Sigmoid colon (tissue), 7 donors: ENCODE measurements at places on chromosomes 2 and 18. TPM values are rescaled to one million over a fixed set of nuclear protein-coding genes. Genes with fewer than 3 reads are reported as not detected.
A peak's percentile ranks its signal among the peaks of the same experiment; 100 is the strongest.

MPP4 gene
- not detected for total RNA-seq

- DNase-seq = no peak
Observed at GRCh38 chr2:152710713-152711112, 6.5 kb downstream of the PRPF40A start.

GAREM2 gene
- total RNA-seq = 1.1 TPM

GRCh38 chr18:13762690-13763439, 36.4 kb downstream of the RNMT start:
- no peak for DNase-seq

ADD2 gene
- total RNA-seq = 4.3 TPM

SPEG gene
- 123 TPM for total RNA-seq

DNA sequence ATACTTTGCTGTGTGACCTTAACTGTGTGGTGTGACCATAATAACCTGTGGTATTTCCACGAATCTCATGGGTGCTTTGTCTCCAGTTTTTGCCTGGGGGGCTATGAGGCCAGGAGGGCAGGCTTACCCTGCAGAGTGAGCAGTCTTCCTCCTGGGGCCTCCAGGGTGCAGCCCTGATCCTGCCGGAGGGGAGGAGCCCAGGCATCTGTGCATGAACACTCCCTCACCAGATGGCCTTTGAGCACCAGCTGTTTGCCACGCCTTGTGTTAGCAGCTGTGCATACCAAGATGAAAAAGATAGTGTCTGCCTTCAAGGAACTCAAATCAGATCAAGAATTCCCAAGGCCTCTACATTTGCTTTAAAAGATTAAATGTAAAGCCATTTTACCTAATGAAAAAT, 75.0 kb upstream of the RBM44 start:
- DNase-seq = peak; percentile 72

DNA sequence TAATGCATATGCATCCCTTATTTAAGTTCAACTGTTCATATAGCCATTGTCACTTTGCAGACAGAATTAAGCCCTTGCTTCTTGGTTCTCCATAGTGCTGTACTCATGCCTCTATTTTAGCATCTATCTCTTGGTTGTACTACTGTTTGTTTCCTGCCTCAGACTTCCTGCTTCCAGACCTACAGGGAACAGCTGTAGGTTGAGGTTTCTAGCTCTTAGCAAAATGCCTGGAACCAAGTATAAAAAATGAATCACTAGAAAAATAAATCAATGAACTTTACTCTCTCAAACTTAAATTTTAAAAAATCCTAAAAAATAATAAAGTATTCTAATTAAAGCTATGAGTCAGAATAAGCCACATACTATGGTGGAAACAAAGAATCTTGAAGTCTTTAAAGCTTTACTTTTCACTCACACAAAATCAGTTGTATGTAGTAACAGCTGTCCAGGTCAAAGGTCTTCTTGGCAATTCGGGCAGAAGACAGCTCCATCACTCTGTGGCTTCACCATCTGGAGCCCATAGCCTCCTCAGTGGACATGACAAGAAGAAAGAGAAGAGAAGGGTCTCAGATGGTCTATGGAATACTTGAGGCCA, 1228.1 kb upstream of the GYPC start:
- DNase-seq = no peak

CD302 gene
- total RNA-seq = 58.5 TPM

DNA sequence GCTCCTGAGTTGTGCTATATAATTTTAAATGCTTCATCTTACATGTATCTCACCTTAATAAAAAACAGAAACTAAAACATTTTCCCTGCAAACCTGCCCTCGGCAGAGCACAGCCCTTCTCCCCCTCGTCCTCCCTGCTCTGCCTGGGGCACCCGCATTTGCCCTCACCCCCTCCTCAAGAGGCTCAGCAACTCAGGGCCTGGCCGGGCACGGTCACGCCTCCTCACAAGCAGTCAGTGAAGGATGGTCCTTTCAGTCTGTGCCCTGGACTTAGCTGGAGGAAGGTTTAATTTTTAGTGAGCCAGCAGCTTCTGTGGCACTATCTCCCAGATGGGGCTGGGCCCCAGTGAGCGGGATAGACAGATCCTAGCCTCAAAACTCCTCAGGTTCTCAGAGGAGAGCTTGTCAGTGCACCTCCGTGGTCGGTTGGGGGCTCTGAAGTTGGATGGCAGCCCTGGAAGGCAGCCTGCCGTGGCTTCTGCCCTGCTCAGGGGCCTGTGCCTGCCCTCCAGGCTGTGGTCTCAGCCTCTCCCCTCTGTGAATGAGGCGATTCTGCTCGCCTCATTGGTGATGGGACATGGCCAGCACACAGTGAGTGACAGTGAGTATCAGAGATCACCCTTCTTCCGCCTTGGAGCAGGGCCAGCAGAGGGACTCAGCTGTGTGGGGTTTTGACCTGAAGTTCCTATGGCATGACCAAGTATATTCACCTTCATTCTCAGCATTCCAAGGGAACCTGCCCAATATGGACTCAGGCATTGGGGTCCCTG, 56.3 kb upstream of the AFF3 start:
- no peak for DNase-seq

DNA sequence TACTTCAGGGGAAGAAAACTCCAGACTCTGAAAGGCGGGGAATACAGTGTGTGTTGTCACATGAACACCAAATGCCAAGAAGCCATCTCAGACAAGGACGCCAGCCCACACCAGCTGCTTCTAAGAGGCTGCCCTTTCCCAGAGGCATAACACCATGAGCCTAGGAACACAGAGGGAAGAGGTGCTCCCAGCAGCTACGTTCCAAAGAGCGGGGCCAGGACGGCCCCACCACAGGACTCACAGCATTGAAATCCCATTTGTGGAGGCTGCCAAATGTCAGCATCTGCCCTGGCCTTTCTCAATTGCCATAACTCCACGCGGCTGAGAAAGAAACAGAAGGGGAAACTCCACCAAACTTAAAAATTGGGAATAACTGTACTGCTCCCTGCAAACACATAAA, 20.1 kb upstream of the ID2 start:
- peak; percentile 73 for DNase-seq

WDR33 gene
- total RNA-seq = 43.5 TPM

SERPINB10 gene
- not detected for total RNA-seq

DNA sequence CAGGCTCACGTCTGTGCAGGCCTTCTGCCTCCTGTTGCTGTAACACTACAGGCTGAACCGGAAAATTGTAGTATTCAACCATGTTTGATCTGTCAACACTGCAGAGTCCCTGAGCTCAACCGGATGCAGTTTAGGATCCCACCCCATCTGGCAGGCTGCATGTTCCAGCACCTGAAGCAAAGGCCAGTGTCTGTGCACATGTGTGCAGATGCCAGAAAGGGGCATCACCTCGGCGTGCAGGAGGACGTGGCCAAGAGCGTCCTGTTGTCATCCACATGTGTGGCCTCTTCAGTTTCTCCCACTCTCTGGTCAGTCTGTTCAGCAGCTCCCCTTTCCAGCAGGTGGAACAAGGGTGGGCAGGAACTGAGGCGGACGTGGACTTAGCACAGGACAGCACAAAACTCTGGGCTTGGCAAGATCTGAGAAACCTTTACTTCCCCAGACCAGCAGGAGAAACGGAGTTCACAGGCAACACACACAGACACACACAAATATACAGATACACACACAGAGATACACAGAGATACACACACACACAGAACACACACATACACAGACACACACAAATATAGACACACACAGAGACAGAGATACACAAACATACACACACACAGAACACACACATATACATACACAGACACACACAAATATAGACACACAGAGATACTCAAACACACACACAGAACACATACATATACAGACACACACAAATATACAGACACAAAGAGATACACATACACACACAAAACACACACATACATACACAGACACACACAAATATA, 111.3 kb downstream of the NDUFA10 start:
- no peak for DNase-seq

DNA sequence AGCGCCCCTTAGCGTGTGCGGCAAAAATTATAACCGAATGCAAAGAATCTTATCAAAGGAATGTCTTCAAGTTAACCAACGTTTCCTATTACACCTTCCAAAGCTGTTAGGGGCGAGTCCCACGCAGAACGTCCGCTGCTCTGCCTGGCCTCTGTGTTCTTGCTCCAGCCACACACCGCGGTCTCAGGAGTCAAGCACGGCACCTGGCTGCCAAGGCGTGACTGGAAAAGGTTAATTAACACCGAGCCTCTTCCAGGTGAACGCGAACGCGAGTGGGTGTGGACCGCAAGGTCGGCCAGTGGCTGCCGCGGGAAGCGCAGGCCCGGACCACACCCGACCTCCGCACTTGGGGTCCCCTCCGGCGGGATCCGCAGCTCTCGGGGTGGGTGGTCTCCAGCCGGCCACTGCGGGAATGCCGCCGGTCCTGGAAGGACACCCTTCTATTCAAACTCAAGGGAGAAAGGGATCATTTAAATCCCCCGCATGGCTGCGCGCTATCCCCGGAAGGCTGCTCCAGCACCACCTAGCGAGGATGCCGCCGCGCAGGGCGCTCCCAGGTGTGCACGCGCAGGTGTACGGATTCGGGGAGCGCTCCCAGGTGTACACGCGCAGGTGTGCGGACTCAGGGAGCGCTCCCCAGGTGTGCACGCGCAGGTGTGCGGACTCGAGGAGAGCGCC, 830 bp downstream of the CYB5A start:
- peak; percentile 72 for DNase-seq

- no peak for DNase-seq
Observed at GRCh38 chr2:149612122-149612521, 24.5 kb upstream of the MMADHC start.

DNA sequence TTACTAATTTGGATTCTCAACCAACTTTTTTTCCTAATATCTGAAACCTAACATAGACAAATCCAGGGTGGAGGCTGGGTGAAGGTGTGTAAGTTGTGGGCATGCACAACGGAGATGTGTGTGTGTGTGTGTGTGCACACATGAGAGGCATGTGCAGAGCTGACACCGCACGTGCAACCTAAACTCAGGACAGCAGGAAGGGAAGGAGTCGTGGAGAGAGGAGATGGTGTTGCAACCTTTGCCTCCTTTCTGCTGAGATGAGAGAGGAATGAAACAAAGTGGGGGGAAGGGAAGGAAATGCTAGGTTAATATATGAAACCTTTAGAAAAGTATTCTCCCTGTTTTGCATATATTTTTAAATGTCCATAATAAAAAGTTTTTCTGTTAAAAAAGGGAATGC, 64.7 kb downstream of the KCTD1 start:
- DNase-seq = no peak

UGT1A4 gene
- not detected for total RNA-seq

DNA sequence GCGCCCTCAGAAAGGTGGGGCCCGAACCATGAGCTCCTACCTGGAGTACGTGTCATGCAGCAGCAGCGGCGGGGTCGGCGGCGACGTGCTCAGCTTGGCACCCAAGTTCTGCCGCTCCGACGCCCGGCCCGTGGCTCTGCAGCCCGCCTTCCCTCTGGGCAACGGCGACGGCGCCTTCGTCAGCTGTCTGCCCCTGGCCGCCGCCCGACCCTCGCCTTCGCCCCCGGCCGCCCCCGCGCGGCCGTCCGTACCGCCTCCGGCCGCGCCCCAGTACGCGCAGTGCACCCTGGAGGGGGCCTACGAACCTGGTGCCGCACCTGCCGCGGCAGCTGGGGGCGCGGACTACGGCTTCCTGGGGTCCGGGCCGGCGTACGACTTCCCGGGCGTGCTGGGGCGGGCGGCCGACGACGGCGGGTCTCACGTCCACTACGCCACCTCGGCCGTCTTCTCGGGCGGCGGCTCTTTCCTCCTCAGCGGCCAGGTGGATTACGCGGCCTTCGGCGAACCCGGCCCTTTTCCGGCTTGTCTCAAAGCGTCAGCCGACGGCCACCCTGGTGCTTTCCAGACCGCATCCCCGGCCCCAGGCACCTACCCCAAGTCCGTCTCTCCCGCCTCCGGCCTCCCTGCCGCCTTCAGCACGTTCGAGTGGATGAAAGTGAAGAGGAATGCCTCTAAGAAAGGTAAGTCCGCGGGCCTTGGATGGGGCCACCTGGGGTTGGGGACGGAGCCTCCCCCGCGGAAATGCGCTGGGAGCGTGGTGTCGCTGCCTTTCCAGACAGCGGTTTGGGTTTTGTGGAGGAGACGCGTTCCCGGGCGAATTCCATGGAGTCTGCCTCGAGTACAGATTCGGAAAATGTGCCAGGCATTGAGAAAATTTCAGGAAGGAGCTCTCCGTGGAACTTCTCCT, 559 bp downstream of the HOXD1 start:
- no peak for DNase-seq

- DNase-seq = peak; percentile 28
Observed at GRCh38 chr2:26619096-26619495, 22.1 kb downstream of the CIB4 start.

DNA sequence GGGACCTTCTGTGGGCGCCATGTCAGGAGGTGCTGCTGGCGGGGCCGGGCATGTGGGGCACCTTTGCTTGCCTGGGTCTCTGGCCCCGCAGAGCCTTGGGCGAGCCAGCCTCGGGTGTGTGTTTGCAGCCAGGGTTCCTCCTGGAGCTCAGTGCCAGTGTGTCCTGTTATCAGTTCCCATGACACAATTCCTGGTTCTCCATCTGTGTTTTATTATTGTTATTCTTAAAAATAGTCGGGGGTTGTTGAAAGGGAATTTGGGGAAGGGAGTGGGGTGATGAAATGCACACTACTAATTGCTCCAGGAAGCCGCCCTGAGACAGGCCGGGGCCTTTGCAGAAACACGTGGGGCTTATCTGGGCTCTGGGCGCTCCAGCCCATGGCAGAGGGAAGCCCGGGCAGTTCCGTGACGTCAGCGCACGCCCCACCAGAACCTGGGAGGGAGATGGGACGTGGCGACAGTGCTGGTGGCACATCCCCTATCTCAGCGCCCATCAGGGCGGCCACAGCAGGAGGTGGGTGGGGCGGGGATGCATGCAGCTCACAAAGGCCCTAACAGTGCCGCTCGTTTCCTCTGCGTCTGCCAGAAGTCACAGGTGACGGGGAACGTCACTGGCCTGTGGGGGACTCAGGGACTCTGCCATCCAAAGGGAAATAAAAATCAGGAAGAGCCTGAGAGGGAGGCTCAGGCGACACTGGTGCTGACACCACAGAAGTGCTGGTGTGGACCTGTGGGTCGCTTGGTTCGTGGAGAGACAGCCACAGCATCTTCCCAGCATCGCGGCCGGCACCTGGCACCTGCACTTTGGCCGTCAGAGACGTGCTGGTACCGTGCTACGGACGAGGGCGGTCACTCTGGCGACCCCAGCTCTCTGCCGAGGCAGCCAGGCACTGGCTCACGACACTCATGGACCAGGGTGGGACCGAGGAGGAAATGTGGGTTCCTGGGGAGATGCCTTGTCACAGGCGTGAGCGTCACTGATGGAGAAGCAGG, 131.0 kb downstream of the NFATC1 start:
- peak; percentile 79 for DNase-seq

- no peak for DNase-seq
Observed at GRCh38 chr2:192016265-192016664, 169.4 kb upstream of the CAVIN2 start.

SPATS2L gene
- 63.5 TPM for total RNA-seq

- no peak for DNase-seq
Observed at GRCh38 chr2:26974352-26974751, 3.9 kb downstream of the MAPRE3 start.

GRCh38 chr18:59902993-59903610, 3.3 kb downstream of the PMAIP1 start:
- DNase-seq = no peak

NAT8 gene
- not detected for total RNA-seq

GRCh38 chr18:62368100-62368499, 43.0 kb downstream of the TNFRSF11A start:
- DNase-seq = no peak

- DNase-seq = no peak
Observed at GRCh38 chr2:1367601-1368000, 45.7 kb upstream of the TPO start.

SLC39A6 gene
- total RNA-seq = 34.6 TPM

GRCh38 chr2:226427538-226428307, 371.9 kb downstream of the IRS1 start:
- DNase-seq = no peak

- no peak for DNase-seq
Observed at GRCh38 chr2:167345559-167345958, 457.3 kb downstream of the XIRP2 start.
